ENCODE measurements at places on chromosomes 7 and 10.

GRCh38 chr7:123655614-123656013 is at the start of gene LMOD2:
Gene LMOD2, plus strand, starts transcription at chr7:123655866. Its CDS starts 98 bp downstream, at chr7:123655964.
- DNase-seq: no peak

DNA sequence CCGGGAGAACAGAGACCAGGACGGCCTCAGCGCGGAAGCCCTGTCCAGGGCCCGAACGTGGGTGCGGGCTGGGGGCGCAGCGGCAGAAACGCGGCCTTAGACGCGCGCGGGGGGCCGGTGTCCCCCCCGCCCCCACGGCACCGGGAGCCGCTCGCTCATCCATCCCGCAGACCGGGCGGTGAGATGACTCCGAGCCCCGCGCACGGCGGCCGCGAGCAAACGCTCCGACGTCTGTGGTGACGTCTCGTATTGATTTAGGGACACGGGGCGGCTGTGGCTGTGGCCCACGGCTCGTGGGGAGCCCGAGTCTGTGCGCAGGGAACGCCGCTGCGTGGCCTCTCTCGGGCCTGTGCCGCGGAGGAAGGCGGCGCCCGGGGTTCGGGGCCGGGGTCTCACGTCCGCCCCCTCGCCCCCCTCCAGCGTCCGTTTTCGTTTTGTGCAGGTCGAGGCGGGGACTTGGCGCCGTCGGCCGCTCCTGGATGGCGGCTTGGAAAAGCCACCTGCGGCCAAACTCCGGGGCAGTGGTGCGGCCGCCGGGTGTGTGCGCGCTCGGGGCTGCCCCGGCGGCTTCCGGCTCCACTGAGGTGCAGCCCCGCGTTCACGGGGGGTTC is 1.0 kb upstream of the NKX6-2 start:
- no peak for DNase-seq

DNA sequence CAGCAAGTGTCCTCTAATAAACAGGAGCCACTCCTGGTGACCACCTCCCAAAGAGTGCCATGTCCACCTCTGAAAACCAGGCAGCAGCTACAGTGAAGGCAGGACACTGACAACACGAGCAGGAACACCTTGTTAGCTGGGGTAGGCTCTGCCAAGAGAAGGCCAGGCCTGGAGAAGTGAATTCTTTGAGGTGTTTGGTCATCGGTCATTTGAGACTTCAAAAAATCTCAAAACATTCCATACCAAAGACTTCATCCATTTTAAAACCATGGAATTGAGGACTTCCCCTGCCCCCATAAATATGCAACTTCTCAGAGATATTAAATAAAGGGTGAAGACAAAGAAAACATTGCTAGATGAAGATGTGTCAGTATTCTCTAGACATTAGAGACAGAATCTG is 28.4 kb upstream of the OPALIN start:
- no peak for DNase-seq

DNA sequence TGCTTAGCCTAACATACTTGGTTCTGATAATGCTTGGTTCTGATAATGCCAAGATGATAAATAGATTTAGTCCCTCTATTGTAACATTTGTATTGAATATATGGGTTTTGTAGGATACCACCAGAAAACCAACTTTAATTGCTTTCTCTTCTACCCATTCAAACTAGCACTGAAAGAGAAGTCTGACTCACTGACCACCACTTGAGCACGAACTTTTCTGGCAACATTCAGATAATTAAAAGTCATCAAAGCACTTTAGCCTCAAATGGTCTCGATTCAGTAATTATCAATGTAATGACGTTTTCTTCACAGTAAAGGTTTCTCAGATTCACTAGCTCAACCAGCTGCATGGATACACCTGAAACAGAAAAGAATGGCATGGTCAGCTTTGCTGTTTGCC is 63.0 kb downstream of the HDAC9 start:
- DNase-seq: no peak

GRCh38 chr10:131134651-131135050 is 176.9 kb downstream of the TCERG1L start:
- no peak for DNase-seq

Data from dorsolateral prefrontal cortex (tissue), 122 donors.